ENCODE measurements at places on chromosomes 11 and 22. TPM values are rescaled to one million over a fixed set of nuclear protein-coding genes. Genes with fewer than 3 reads are reported as not detected.

The DDIAS gene
- under 0.01 TPM for total RNA-seq

The PRR33 gene
- total RNA-seq, result not detected

The OR8D4 gene
- total RNA-seq, result not detected

The CRYBA4 gene
- total RNA-seq, result not detected

The SLC5A4 gene
- total RNA-seq, result not detected

The IGSF9B gene
- not detected for total RNA-seq

The ARFGAP2 gene
- total RNA-seq, result 162 TPM

The SMCO4 gene
- 2.7 TPM for total RNA-seq

The OPCML gene
- not detected for total RNA-seq

The GRAMD1B gene
- total RNA-seq, result 25.3 TPM

The PNPLA3 gene
- total RNA-seq, result 5.9 TPM

The HPX gene
- total RNA-seq, result 0.14 TPM

The MOV10L1 gene
- 5.7 TPM for total RNA-seq
